ENCODE measurements at places on chromosomes 7 and 10. TPM values are rescaled to one million over a fixed set of nuclear protein-coding genes. Genes with fewer than 3 reads are reported as not detected.

GPC2 gene
- 7.8 TPM for polyA plus RNA-seq

JCAD gene
- 88.4 TPM for polyA plus RNA-seq

UCN3 gene
- 1.6 TPM for polyA plus RNA-seq

IDI2 gene
- polyA plus RNA-seq: 0.24 TPM

ITIH2 gene
- polyA plus RNA-seq: 1.1 TPM

GRID2IP gene
- 1.3 TPM for polyA plus RNA-seq

C10orf62 gene
- polyA plus RNA-seq: not detected

- no peaks in the 10 kb centered on the region for H3K36me3 ChIP-seq
- no peak for DNase-seq
- H3K4me3 ChIP-seq: no peak overlapping the region
- H3K27me3 ChIP-seq: no peaks in the 10 kb centered on the region
- H3K4me1 ChIP-seq: no peaks in the 10 kb centered on the region
Measured at GRCh38 chr7:106022193-106022821, 59.2 kb downstream of the CDHR3 start.

DNA sequence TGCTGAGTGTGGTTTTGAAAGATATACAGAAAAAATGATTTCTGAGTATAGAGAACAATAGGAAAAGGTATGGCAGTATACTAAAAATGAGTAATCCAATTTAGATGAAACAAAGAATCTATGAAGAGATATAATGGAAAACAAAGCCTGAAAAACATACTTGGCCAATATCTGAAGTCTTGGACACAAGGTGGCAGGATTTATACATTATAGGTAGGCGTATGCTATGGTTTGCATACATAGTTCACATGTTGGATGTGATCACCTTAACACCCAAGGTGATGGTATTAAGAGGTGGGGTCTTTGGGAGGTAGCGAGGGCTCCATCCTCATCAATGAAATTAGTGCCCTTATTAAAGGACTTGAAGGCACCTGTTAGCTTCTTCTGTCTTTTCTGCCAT, 34.5 kb upstream of the BPGM start:
- no peaks in the 10 kb centered on the region for H3K4me1 ChIP-seq
- no peaks in the 10 kb centered on the region for H3K27me3 ChIP-seq
- H3K36me3 ChIP-seq: no peaks in the 10 kb centered on the region
- no peak for DNase-seq
- H3K4me3 ChIP-seq: no peak overlapping the region

DNA sequence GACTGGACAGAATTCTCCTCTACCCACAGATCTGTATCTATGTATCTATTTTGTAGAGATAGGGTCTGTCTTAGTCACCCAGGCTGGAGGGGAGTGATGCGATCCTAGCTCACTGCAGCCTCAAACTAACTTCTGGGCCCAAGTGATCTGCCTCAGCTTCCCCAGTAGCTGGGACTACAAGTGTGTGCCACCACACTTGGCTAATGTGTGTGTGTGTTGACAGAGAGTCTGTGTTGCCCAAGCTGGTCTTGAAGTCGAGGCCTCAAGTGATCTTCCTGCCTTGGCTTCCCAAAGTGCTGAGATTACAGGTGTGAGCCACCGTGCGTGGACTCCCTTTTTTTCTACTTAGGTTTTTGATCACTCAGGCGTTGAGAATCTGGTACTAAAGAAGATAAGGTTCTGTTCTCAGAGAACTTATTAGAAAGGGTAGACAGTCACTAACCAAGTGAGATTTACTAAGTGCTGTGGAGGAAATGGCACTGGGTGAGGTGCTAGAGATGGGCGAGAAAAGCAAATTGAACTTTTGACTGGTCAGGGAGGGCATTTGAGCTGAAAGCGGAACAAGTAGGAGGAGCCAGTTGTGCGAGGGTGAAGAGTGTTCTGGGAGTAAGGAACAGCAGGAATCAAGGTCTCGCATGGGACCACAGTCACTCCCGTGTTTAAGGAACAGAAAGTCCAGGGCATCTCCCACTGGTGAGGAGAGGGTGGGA, 18.0 kb downstream of the NDUFB2 start:
- DNase-seq: no peak
- H3K27me3 ChIP-seq: no peaks in the 10 kb centered on the region
- no peak overlapping the region for H3K27ac ChIP-seq
- H3K4me3 ChIP-seq: no peak overlapping the region
- H3K4me1 ChIP-seq: peaks cover 3% of the 10 kb centered on the region

DNA sequence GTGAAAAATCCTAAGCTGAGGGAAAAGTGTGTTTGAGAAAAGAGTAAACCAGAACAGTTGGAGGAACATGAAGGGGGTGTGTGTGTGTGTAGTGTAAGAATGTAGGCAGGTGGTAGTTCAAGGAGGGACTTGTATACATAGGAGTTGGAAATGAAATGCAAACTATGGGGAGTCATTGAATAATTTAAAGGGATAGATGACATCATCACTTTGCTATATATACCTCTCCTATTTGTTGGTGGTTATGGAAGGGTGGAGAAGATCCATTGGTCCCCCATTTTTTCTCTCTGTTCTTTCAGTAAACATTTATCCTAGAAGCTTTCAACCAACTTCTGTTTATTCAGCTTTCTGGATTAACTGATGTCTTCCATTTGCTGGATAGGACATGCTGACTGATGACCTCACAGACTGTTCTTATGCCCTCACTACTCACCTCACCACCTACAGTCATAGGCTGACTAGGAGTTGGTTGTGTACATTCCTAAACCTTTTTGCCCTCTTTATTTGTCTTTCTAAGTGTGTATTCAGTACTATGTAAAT, 20.8 kb downstream of the PPP1R9A start:
- H3K36me3 ChIP-seq: no peaks in the 10 kb centered on the region
- H3K27me3 ChIP-seq: no peaks in the 10 kb centered on the region
- no peak overlapping the region for H3K4me3 ChIP-seq
- no peaks in the 10 kb centered on the region for H3K4me1 ChIP-seq
- no peak for DNase-seq

DNA sequence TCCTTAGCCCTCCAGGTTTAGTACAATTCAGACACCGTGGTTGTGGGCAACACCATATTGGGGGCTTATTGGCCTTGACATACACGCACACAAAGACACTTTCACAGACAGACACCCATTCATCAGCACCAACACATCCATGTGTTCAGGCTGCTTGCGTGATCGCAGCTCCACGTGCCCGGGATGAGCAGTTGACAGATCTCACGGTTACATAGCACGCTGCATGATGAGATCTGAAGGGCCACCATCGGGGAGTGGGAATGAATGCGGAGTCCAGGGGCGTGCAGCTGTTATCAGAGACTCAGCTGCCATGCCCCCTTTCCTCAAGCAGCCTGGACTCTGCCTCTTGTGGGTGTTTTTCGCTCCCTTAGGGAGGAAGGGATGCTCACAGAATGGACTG, 285.2 kb downstream of the USP6NL start:
- H3K4me3 ChIP-seq: no peak overlapping the region
- no peaks in the 10 kb centered on the region for H3K27me3 ChIP-seq
- peaks cover 99% of the 10 kb centered on the region for H3K36me3 ChIP-seq
- DNase-seq: no peak
- H3K27ac ChIP-seq: no peak overlapping the region
- H3K4me1 ChIP-seq: peaks cover 15% of the 10 kb centered on the region
